ENCODE measurements at places on chromosomes 7 and 10.

GRCh38 chr7:28502408-28502807 is 90.1 kb downstream of the CREB5 start:
- no peak for DNase-seq

GRCh38 chr10:4453950-4454349 is 372.1 kb upstream of the AKR1E2 start:
- no peak for DNase-seq

- DNase-seq = no peak
Measured at GRCh38 chr10:91759581-91759986, 38.6 kb upstream of the TNKS2 start.

DNA sequence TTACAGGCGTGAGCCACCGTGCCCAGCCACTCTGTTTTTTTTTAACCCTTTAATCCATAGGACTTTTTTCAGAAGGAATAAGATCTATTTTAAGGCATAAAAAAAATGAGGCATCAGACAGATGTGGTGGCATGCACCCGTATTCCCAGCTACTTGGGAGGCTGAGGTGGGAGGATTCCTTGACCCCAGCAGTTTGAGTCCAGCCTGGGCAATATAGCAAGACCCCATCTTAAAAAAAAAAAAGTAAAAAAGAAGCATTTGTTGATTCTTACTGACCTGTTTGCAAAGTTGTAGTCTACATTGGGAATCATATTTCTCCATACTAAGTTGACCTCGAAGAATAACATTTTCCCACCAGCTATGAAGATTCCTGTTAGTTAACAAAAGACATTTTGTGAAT is 38.6 kb downstream of the VCL start:
- DNase-seq = no peak

DNA sequence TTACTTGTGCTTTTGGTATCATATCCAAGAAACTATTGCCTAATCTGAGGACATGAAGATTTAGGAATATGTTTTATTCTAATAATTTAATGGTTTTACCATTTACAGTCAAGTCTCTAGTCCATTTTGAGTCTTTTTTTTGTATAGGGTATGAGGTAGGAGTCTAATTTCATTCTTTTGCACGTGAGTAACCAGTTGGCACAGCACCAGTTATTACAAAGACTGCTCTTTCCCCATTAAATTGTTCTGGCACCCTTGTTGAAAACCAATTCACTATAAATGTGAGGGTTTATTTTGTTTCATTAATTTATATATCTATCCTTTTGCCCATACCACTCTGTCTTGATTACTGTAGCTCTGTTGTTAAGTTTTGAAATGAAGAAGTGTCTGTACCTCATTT is 381.6 kb downstream of the SUGCT start:
- no peak for DNase-seq

DNA sequence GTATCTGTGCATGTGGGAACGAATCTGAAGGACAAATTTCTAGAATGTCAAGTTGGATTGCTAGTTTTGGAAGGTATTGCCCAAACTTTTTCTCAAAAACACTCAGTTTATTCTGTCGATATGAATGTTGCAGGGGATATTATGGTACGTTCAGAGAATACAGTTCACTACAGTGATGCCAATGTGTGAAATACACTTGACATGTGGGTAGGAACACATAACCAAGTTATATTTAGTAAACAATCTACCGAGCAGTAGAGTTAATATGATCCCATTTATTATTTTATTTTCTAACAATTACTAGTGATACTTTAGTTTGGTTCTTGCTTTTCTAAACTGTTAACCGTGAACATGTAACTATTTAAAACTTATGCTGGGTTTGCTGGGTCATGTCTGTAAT is 37.4 kb downstream of the KIAA1217 start:
- DNase-seq = no peak

- DNase-seq = no peak
Measured at GRCh38 chr7:123615344-123615743, 13.7 kb downstream of the ASB15 start.

- DNase-seq = no peak
Measured at GRCh38 chr7:85685901-85686300, 499.0 kb upstream of the SEMA3D start.

DNA sequence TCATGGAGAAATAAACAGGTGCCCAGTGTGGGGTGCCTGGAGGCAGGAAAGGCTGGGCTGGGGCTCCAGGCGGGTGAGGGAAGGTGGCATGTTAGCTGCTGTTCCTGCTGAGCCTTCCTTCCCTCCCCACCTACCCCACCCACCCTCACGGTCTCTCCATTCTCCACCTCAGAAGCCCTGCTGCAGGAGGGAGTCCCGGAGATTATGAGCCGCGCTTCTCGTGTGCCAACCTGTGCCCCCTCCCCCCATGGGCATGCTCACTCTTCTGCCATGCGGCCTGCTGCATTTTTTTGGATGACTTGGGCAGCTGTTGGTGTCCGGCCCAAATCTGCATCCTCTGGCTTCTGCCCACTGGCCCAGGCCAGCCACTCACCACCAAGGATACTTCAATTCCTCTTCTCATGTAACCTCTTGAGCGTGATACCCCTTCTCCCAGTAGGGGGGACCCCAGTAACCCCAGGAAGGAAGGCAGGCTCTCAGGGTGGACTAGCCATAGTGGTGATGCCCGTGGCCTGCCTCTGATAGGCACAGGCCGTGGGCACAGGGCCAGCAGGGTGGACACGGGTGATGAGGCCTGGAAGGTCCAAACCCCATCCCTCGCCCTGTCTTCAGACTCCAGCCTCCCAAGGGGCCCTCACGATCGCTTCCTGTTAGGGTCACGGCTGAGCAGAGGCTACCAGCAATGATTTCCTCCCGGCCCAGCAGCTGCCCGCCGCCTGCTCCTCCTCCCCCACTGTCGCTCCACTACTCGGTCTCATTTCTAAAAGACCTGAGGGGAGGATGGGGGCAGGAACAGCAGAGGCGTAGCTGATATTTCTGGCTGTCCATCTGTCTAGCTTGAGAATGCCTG is 27.8 kb downstream of the UNC5B start:
- DNase-seq = no peak

DNA sequence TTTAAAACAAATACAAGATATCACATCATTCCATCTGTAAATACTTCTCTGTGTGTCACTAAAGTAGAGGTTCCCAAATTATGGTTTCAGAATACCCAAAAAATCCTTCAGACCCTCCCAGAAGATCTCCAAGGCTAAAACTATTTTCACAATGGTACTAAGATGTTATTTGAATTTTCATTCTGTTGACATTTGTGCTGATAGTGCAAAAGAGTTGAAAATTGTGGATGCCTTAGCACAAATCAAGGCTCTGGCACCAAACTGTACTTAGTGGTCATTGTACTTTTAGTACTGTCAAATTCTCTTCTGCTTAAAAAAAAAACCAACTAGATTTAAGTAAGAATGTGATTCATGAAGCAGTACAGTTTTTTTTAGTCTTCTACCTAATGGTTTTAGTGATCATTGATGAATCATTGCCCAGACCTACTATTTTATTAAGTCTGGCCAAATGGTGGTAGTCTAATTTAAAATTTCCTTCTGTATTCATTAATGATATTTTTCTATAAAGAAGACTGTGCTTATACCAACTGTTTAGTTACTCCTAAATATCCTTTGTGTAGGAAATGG is 50.5 kb downstream of the TPST1 start:
- DNase-seq = no peak

DNA sequence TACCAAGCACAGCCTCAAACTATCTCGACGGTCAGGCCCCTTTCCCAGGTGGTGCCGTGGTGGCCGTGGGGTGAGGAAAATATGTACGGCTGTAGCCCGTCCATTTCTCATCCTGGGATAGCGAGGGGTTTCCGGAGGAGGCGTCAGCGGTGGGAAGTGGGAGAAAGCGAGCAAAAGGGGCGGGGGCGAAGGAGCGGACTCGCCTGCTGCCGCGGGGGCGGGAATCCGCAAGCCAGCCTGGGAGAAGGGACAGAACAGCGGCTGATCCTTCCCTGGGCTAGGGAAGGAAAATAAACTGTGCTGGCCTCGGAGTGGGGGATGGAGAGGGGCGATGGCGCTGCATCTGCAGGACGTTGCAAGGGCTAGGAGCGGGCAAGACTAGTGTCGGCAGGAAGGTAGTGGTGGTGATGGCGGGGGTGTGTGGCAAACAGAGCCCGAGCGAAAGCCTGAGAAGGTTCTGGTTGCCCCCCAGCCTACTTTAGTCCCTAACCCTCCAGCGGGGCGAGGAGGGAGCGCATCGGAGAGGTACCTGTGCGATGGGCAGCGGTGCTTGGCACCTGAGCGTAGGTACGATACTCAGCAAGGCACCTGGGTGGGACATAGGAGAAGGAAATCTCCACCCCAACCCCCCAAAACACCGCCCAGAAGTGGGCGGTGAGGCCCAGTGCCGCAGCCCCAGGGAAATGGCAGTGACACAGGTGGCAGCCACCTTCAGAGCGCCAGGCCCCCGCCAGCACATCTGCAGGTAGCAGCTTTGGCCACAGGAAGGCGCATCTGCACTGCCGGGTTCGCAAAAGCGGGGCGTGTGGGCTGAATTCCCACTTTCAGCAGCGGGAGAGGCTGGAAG is 49.9 kb upstream of the STEAP1B start:
- no peak for DNase-seq

- no peak for DNase-seq
Measured at GRCh38 chr7:109898-110556, 82.3 kb upstream of the FAM20C start.

- DNase-seq = no peak
Measured at GRCh38 chr10:13470270-13470669, 58.5 kb downstream of the BEND7 start.

- DNase-seq = no peak
Measured at GRCh38 chr7:93509303-93509702, 65.2 kb downstream of the CALCR start.

- DNase-seq = no peak
Measured at GRCh38 chr10:132449051-132449810, 52.2 kb downstream of the PWWP2B start.

DNA sequence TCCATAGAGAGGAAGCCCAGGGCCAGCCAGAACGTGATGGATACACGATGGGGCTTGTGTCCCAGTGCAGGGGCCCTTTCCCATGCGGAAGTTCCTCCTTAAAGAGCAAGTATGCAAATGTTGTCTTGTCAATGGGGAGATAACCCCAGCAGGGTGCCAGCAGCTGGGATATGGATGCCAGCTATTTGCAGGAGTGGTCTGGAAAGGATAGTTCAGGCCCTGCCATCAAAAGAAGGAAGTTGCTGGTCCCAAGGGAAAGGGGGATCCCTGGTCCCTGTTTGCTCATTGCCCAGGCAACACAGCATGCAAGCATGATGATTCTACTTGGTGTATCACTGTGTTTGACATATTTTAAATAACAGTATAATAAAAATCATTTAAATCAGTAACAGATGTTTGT is 73.1 kb upstream of the HECW1 start:
- DNase-seq = no peak

DNA sequence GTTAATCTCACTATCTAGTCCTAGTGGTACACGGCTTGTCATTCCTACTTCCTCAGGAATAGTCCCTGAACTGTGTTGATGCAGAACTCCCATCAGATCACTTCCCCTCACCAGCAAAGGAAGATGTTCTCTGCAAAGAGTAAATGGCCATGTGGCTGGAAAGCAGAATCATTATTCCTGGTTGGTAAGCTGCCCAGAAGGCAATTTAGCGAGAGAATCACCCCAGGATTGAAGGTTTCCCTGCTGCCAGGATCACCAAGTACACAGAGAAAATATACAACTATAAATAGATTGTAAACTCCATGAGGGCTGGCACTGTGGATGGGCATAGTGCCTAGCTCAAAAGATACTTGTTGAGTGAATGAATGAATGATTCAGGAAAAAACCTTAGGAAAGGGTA is 115.0 kb downstream of the GFRA1 start:
- DNase-seq = no peak

All from globus pallidus (tissue), 1 donor.